Stimulated activated CD4-positive, alpha-beta T cell treated with anti-CD3 and anti-CD28 coated beads, Interleukin-12 subunit alpha, Interleukin-12 subunit beta, amount 100 ng/mL, for 24 hours (primary cell): ENCODE measurements at places on chromosomes 1 and 21.

GRCh38 chr1:230140221-230141020, 73.4 kb downstream of the GALNT2 start:
- DNase-seq: no peak

DNA sequence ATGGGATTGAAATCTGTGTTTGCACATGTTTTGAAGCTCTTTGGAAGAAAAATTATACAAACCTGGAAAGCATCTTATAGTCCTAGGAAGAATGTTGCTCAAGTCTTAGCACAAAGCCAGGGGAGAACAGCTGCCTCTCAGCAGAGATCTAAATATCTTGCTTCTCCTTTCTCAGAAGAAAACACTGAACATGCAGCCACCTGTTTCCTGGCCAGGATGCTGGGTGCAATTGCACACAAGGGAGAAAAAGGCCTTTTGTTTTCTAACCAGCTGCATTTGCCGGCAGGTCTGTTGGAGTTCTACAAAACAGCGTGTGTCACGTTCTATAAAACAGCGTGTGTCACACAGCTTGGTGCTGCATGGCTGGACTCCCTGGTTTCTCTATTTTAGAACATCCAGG, 259.6 kb upstream of the PLD5 start:
- no peak for DNase-seq

- DNase-seq: peak; percentile 31
Measured at GRCh38 chr21:42609811-42610210, 43.6 kb upstream of the PDE9A start.

DNA sequence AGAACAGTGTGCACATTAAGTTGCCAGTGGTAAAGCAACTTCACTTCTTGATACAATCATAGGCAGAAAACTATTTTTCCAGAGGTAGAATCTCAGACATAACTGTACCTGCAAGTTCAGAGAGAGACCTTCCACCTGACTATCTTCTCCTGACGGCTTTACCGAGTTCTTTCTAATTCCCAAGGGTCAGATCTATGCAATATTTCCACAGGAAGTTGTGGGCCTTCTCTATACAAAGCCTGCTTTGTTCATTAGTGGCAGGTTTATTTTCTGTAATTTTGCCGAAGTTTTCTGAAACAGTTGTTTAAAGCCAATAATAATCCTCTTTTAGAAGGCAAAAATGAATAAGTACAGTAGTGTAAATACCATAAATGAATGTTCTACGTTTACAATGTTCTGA, 58.2 kb upstream of the RCC1 start:
- DNase-seq: no peak

- no peak for DNase-seq
Measured at GRCh38 chr1:76857138-76857537, 10.1 kb upstream of the ST6GALNAC5 start.

DNA sequence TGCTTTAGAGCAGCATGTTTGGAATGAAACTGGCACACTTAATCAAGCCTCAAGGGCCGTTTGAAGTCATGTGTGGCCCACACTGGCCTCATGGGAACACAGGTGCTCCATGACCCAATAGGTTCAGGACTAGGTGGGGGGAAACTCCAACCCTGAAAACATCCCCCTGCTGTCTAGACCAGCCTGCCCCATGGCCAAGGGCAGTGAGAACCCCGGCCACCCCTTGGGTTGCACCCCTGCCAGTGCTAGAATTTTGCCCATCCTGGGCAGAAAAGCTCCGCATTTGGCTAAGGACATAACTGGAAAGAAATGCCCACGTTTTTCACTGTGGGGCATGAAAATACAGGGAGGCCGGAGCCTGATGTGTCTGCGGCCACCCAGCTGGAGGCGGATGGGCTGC, 6.1 kb upstream of the PTGER3 start:
- no peak for DNase-seq

DNA sequence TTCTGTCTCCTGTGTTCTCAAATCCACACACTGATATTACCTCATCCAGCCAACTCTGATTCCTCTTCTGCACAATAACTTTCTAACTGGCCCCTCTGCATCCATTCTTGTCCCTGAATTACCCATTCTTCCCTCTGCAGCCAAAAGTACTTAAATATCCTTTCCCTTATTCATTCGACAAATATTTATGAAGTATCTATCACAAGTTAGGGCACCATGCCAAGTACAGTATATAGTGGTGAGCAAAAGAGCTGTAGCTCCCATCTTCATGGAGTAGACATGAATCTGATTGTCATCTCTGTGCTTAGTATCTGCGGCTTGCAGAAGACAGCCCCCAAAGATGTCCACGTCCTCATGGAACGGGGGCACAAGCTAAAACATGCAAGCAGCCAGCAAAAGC, 316.8 kb downstream of the SETD4 start:
- DNase-seq: no peak
